K562 (cell line): ENCODE measurements at places on chromosomes 6 and 20.

DNA sequence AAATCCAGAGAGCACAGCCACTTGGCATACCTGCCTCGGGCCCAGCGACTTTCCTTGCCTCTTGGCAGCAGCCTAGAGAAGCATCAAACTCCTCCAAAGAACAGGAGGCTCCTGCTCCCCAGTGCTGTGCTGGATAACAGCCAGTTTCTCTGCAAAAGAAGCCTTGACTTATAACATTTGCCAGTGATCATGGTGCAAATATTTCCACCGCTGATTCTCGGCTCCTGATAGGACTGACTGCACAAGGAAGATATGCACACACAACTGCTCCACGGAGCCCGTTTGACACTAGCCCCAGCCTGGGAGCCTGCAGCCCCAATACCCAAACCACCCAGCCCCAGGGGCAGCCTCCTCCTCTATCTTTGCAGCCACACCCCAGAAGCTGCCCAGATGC is 17.5 kb downstream of the ACSS1 start:
- DNase-seq: no peak

DNA sequence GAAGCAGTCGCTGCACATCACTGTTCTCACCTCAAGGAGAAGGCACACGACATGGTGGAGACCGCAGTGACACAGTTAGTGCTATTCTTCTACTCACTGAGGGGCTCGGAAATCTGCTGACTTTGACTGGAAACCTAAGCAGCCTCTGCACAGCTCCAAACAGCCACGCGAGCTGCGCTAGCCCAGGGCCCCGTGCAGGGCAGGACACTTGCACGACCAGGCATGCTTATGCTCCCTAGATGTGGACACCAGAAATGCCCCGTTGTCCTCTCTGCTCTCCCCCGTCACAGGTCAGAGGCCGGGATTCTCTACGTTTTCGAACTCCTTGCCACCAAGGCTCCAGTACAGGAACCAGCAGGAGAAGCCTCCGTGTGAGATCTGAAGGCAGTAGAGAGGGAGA is 201.1 kb downstream of the WDR27 start:
- no peak for DNase-seq

DNA sequence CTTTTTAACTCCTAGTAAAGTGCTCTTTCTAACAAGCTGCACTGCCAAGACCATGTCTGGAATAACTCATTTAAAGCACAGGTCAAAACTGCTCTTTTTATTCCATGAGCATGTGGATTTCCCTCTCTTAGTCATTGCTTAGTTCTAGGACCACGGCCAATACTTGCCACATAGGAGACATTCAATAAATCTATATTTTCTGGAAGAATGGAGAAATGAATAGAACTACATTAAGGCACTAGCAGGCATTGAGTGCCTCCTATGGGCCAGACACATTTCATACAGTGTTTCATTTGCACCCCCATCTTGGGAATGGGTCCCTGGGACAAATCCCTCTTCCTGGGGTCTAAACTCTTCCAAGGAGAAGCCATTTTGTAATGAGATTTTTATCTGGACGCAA is 552.8 kb upstream of the CITED2 start:
- peak; percentile 30 for DNase-seq

DNA sequence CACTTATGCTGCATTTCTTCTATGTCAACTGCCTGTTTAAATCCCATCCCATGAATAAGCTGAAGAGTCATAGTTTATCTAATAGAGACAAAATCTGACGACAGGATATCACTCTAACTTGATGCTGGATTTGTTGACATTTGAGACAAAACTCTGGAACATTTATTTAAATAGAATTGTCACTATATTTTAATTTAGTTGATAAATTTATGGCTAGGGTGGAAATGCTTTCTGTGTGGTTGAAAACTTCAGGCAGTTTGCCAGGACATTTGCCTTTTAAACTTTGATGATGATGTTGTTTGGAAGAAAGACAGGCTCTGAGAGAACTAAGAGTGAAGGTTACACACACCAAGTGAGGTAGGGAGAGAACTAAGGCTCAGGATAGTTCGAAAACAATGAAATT is 68.1 kb downstream of the GJA1 start:
- no peak for DNase-seq

- no peak for DNase-seq
Observed at GRCh38 chr6:143569040-143569439, 57.5 kb upstream of the FUCA2 start.

DNA sequence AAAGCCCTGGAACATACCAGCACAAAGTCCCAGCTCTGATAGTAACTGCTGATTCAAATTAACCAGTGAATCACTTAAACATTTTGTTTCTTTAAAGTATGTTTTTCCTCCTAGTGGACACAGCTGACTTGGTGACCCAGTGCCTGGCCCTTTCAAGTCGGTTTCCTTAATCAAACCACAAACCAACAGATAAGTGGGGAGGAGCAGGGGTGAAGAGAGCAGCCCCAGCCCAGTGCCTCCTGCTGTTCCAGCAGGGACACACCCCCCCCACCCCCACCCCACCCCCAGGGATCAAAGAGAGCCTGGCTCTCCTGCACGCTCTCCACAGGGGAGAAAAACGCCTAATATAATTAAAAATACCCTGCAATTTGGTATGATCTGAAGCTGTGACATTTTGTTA is 55.4 kb upstream of the TBXT start:
- DNase-seq: peak; percentile 74

GRCh38 chr6:43308101-43308989 is at the start of gene CRIP3:
TSS of gene CRIP3 (minus strand) at chr6:43308826. CDS start at chr6:43308792, 34 bp downstream.
- DNase-seq: peak; percentile 67

DNA sequence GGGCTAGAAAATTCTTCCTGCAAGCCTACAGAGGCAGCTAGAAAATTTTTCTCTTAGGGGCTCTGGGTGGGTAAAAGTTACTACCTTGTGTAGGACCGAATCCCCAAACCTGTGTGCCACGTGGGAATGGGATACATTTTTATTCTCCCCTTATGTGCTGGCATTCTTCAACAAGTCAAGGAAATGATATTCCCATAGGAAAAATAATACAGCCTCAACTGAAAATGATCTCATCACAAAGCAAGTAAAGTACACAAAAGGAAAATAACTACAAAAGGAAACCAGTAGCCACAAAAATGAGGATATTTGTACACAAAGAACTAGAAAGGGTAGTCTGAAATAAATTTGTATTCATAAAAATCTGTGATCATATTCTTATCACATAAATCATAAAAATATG is 298.1 kb downstream of the LAMA2 start:
- no peak for DNase-seq

- DNase-seq: no peak
Observed at GRCh38 chr6:153849072-153849779, 189.8 kb upstream of the OPRM1 start.

- DNase-seq: no peak
Observed at GRCh38 chr6:89807581-89807980, 12.0 kb downstream of the MDN1 start.

GRCh38 chr6:159075506-159076228 is 30.9 kb upstream of the TAGAP start:
- no peak for DNase-seq

GRCh38 chr6:69866351-69866769 is at the start of gene COL19A1:
TSS of gene COL19A1 (plus strand) at chr6:69866556. CDS start at chr6:69879568, 13,012 bp downstream.
- DNase-seq: no peak

GRCh38 chr20:53959911-53960578 is 110.3 kb downstream of the BCAS1 start:
- DNase-seq: no peak

GRCh38 chr6:168292826-168293225 is 26.8 kb downstream of the DACT2 start:
- no peak for DNase-seq

DNA sequence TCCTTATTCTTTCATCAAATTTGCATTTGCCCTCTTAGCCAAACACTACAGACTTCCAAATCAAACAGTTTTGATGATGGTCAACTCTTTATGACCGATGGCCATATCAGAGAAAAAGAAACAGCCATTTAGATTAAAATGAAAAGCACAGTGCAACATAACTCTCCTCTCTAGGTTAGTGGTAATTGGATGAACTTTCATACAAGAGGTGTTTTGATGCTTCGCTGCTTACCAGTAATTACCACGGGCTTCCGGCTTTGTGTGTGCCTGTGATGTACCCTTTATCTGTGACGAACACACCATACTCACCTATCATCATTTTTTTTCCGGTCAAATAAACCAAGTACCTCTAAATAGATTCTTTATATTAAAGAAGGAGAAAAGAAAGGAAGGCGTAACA is 181.8 kb downstream of the FOXA2 start:
- peak; percentile 37 for DNase-seq

DNA sequence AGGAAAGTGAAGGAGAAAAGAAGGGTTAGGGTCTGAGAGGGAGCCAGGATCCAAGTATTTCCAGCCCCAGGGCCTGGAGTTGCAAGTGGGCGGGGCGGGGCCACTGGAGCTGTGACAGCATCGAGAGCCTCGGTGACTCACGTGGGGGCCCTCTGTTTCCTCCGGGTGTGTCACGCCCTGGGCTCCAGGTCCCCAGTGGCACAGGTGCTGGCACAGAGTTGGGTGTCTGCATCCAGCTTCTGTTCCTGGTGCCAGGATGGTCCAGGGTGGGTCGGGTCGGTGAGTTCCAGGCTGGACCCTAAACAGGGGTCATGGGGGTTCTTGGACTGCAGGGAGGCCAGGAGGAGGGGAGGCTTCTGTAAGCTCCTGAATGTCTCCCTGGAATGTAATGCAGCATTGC is 16.7 kb downstream of the RAET1L start:
- DNase-seq: peak; percentile 64

DNA sequence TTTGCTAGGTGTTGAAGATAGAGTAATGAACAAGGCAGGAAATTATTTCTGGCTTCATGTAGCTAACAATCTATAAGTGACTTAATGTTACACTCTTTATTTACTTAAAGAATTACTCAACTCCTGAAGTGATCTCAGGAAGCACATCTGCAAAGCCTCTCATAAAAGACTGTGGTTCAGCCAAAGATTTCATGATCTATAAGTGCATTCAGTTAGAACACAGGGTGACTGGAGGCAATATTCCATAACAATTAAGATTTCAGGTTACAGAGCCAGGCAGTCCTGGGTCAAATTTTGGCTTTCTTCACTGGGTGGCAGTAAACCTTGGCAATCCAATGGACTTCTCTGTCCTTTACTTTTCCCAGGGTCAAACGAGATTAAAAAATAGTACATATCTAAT is 204.0 kb downstream of the TPBG start:
- no peak for DNase-seq

- no peak for DNase-seq
Observed at GRCh38 chr6:35152067-35152707, 11.0 kb upstream of the TCP11 start.

DNA sequence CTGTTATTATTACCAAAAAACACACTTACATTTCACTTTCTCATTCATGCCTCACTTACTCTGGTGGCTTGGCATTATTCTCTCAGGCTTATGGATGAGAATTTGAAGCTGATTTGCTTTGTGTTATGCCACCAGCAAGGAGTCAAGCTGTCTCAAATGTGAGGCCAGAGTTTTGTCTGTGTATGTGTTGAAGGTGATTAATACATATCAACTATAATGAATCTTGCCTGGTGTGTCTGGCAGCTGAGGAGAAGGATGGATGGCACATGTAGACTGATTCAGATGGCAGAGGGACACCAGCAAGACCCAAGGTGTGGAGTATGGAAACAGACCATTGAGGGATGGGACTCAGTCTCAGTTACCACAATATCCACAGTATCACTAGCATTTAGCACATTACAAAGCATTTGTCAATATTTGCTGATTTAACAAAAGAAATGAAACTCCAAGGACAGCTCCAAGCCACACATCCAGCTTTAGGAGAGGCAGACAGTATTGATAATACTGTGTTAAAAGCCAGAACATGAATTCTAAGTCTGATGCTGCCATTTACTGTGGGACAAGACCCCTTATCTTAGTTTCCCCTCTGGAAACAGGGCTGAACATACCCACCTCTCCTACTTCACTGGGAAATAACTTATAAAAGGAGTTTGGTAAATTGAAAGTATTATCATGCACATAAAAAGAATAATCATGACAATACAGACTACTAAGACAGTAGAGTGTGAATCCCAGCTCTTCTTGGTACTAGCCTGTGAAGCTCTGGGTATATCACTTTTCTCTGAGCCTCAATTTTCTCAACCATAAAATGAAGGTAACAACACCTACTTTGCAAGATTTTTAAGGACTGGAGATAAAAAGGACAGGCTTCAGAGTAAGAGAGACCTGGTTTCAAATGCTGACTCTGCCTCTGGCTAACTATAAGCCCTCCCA is 11.2 kb downstream of the BCL2L1 start:
- no peak for DNase-seq

DNA sequence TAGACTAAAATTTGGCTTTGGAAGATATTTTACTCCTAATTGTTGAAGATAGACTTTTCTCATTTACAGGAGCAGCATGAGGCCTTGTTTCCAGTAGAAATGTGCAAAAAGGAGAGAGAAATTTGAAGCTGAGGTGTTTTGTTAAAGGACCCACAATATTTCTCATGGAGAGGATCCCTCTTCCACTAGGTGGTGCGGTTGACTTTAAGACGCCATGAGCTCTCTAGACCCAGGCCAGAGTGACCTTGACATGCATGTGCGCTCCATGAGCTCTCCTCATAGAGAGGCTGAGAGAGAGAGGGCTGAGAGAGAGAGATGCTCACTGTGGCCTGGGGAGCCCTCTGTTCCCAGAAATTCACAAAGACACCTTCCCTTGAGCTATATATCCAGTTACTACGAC is 861.2 kb upstream of the EYS start:
- DNase-seq: peak; percentile 1

GRCh38 chr6:107080036-107080435 is 35.3 kb downstream of the BEND3 start:
- no peak for DNase-seq

DNA sequence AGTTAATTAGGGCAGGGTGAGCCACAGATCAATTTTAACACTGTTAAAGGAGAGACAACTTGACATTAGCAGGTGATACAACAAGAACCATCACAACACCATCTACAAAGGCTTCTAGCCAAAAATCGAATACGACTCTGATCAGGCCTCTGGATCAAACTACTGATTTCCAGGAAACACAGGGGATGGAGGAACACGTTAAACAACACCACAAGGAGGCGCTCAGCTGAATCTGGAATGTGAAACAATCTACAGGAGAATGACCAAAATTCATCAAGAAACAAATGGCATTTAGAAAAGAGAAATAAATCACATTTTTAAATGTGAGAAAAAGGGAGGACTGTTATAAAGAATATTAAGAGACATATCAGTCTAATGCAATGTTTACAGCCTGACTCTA is 13.5 kb upstream of the MAFB start:
- DNase-seq: peak; percentile 23

GRCh38 chr6:82551831-82552230 is 188.2 kb downstream of the TPBG start:
- DNase-seq: no peak

GRCh38 chr6:130070792-130071191 is 52.4 kb downstream of the L3MBTL3 start:
- DNase-seq: no peak

- no peak for DNase-seq
Observed at GRCh38 chr6:17277256-17277655, 3.9 kb upstream of the RBM24 start.

DNA sequence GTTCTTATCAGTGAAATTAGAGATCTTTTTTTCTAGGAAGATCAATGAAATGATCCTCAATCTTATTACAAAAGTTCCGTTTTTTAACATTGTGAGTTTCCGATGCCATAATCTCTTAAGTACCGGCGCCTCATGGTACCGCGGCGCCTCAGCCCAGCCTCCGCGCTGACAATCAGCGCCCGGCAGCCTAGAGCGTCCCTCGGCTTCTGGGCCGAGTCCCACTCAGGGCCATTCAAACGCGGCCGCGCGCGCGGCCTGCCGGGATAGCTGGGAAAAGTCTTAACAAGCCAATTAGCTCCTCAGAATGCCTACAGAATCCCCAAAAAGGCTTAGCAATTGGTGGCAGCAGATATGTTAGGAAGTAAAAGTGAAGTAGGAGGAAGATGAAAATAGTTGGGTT is 204.8 kb downstream of the ADGB start:
- no peak for DNase-seq
